ENCODE measurements at places on chromosomes 1 and 21.

DNA sequence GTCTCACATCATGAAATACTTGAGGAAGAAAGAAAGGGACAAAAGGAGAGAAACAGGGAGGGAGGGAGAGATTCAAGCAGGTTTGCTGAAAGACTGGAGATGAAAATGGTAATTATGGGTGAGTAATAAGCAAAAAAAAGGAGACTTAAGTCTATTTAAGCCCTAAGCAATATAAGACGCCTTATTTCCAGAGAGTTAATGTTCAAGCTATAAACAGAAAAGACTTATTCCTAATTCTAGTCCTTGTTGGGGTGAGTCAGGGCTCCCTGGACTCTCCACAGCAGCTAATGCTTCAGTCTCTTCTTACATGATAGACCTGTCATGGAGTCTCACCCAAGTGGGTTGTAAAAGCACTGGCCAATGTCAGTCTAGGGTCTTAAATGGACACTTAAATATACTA is 619.2 kb downstream of the SMYD3 start:
- DNase-seq: no peak

DNA sequence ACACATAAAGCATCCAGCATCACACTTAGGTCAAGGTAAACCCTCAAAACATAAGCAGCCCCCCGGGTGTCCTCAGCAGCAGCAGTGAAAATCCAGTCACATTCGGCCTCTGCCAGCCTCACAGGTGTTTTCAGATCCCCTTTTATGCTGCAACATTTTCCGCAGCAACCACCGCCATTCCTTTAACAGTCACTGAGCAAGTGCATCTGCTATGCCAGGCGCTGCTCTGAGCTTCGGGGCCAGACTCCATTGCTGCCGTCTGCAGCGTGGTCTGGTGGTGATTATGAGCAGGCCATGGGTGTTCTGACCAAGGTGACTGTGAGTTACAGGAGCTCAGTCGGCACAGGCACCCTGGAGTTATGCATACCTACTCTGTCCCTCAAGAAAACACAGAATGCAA is 4.5 kb downstream of the URB1 start:
- DNase-seq: no peak

GRCh38 chr21:32921632-32922230 is 104.0 kb upstream of the OLIG2 start:
- peak; percentile 21 for DNase-seq

- no peak for DNase-seq
Observed at GRCh38 chr1:59266180-59266926, 30.5 kb upstream of the FGGY start.

DNA sequence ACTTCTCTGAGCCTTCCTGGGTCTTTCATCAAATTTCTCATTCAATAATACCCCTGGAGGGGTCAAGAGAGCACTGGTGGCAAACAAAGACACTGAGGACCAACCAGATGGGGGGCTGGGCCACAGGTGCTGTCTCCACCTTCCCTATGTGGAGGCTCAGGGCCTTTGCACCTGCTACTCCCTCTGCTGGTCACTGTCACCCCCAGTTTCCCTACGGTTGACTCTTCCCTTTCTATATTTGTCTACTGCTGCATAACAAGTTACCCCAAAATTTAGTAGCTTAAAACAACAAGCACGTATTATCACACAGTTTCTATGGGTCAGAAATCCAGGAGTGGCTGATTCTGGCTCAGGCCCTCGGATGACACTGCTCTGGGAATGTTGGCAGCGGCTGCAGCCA is 138.8 kb upstream of the RUNX3 start:
- no peak for DNase-seq

- no peak for DNase-seq
Observed at GRCh38 chr1:162020150-162020549, 3.5 kb downstream of the OLFML2B start.

DNA sequence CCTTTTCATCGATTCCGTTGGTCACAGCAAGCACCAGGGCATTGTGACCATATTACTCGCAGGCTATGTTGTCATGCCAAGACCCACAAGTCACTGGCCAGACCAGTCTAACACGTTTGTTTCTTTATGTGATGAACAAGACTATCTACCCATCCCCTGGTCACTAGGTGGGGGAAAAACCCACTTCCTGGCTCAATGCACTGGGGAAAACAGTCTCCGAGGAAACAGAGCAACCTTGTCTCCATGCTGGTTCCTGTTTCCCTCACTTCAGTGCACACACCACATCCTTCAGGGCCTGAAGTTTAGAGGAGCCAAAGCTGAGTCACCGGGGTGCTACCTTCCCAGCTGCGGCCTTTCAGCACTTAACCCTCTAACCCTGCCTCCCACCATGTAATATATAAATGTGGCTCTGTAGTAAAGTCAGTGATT is 20.9 kb downstream of the ERICH3 start:
- no peak for DNase-seq

GRCh38 chr1:95375174-95375573 is 141.2 kb downstream of the RWDD3 start:
- DNase-seq: no peak

GRCh38 chr1:69777423-69777822 is 209.7 kb downstream of the LRRC7 start:
- DNase-seq: no peak

GRCh38 chr1:202047977-202048376 is 37.6 kb downstream of the ELF3 start:
- no peak for DNase-seq

DNA sequence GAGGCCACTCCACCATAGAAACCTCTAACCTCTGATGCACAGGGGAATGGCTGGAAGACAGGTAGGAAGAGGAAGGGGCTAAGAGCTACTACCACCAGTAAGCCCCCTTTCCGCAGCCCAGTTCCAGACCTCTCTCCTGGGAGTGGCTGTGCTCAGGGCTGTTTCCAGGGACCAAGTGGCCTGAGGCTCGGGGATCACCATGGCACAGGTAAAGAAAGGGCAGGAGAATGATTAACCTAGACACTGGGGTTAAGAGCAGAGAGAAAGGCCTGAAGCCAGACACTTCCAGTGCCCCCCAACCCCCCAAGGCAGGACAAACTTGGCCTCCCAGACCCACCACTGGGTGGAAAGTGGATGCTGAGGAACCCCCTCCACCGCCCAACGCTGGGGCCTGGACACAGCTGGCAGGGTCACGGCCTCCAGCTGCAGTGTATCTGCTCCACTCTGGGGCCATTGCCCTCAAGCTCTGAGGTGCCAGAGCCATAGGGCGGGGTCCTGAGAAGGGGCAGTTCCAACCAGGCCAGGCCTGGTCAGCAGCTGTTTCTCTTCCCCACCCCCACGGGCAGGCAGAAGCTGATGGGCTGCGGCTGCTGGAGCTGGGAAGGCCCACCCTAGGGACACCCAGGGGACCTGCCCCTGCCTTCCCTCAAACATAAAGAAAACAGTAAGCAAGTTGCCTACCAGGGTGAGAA is 2.6 kb downstream of the TAGLN2 start:
- peak; percentile 58 for DNase-seq

DNA sequence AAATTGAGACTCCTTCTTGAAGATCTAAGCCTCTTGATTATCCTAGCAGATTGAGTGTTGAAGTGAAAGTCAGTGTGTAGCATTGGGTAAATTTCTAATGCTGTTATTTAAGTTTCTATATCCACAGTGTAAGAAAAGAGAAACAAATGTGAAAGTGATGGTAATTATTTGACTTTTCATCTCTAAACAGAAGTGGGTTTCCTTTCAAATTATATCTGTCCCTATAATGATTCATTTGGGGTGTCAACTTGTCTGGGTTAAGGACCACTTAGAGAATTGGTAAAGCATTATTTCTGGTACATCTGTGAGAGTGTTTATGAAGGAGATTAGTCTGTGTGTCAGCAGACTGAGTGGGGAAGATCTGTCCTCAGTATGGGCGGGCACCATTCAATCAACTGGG is 133.0 kb upstream of the HMCN1 start:
- no peak for DNase-seq

- DNase-seq: peak; percentile 79
Observed at GRCh38 chr1:41045740-41046139, 24.2 kb upstream of the SLFNL1 start.

- DNase-seq: peak; percentile 48
Observed at GRCh38 chr21:31875496-31876015, 2.7 kb downstream of the HUNK start.

DNA sequence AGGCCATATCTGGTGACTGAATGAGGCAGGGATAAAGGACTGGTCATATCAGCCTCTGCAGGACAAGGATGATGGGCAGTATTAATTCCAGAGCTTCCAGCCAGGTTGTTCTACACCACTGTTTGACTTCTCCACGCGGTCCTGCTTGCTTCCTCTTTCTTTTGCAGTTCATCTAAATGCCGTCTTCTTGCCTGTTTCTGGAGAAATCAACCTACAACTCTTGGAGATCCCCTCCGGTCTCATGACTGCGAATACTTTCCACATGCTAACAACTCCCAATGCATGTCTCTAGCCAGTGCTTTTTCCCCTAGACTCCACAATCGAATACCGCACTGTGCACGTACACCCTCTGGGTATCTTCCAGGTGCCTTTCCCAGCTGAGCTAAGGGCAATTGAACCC is 14.1 kb upstream of the TIAM1 start:
- DNase-seq: no peak

GRCh38 chr1:199073166-199073565 is 434.3 kb downstream of the PTPRC start:
- DNase-seq: no peak

- DNase-seq: no peak
Observed at GRCh38 chr1:208248307-208248801, 4.2 kb upstream of the PLXNA2 start.

DNA sequence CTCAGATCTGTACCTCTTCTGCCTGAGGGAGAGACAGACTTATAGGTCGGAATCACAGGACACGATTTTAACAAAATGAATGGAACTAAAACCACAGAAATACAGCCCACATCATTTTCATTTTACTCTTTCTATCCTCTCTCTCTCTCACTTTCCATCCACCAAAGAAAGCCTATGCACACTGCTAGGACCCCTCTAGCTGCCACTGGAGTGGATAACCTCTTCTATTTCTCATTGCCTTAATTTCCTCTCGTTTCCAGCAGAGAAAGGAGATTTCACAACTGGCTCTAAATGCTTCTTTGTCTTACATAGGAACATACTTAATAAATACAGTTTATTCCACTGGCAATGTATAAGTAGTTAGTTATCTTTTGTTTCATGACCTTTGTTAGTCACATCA is 867.8 kb upstream of the ADGRL4 start:
- peak; percentile 14 for DNase-seq

GRCh38 chr1:53826367-53826766 is 11.7 kb downstream of the NDC1 start:
- DNase-seq: peak; percentile 39

DNA sequence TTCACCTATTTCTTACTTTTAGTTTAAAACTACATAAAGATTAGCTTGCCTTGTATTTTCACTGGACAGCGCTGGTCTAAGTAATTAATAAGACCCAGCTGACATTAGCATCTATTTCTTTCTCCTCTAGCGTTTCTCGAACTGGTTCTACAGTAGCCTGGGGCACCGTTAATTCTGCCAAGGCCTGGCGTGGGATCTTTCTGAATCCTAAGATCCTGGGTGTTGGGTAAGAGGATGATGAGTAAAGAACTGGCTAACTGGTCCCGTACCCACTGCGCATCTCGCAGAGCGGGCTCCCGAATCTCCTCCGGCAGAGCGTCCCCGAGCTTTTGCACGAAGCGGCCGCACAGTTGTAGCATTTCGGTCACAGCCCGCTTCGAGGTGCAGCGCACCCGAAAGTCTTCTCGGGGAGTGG is 309 bp downstream of the NSL1 start:
- peak; percentile 91 for DNase-seq

- no peak for DNase-seq
Observed at GRCh38 chr1:58986996-58987767, 203.3 kb upstream of the JUN start.

GRCh38 chr1:18414321-18414720 is 66.4 kb upstream of the KLHDC7A start:
- DNase-seq: no peak

DNA sequence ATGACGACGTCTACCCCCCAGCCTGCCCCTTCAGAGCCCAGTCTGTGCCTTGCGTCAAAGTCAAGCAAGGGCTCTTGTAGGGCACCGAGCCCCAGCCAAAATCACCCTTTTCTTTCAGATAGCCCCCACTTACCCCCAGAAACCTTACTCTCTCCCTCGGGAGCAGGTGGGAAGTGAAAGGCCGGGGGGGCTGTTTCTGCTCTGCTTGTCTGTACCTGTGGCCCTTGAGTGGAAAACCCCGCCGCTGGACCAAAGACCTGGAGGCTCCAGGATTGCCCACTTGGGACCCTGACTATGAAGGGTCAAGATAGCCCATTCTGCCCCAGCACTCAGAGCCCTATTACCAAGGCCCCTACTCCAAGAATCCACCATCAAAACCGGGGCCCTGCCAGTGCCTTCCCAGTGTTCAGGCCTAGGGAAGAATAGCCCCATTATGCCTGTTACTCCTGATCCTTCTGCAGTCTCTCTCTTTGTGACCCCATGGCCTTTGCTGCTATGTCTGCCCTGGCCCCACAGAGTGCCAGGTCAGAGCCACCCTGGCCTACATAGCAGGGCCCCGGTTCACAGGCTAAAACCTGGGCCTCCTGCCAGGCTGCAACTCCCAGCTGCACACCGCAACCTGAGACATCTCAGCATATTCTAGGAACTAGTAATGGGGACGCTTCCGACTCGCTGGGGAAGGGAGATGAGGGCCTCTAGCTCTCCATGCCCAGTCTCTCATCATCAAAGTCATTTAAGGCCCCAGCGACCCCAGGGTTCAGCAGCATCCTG is 22.2 kb upstream of the HPDL start:
- peak; percentile 9 for DNase-seq

- DNase-seq: no peak
Observed at GRCh38 chr1:53580739-53581475, 121.7 kb downstream of the DMRTB1 start.

DNA sequence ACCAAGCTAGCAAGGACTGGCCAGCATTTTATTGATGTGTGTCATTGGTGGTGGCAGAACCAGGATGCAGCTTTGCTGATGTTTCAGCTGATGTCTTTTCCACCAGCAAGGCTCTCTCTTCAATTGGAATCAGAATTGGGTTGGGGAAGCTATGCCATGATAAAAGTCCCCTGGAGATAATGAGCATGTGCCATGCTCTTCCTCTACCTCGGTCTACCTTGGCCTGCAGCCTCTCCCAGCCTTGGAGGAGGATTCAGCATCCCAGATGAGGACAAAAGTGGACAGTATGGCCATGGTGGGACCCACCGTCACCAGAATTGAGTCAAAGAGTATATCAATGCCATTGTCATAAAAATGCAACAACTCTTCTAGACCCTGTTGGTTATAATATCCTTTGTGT is 8.6 kb downstream of the AVPR1B start:
- DNase-seq: no peak

- DNase-seq: no peak
Observed at GRCh38 chr1:54804471-54805132, 3.5 kb upstream of the TTC22 start.

Data from AG20443 (cell line).